Peyer's patch (tissue), 4 donors: ENCODE measurements at places on chromosomes 4 and X.

DNA sequence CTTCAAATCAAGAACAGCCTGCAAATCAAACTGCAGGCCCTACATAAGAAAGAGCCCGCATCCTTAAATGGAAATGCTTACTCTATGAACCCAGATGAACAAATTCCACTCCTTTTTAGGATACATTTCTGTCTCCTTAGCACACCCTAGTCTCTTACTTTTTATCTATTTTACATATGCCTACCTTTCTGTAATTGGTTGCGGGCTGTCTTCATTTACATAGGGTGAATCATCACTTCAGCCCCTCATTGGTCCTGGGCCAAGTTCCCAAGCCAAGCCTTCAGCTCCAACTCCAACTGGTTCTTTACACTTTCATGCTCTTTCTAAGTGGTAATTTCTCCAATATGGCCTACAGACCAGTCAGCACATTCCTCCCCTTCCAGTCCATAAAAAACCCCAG lies 219.3 kb downstream of the TRAM1L1 start:
- DNase-seq: no peak

DNA sequence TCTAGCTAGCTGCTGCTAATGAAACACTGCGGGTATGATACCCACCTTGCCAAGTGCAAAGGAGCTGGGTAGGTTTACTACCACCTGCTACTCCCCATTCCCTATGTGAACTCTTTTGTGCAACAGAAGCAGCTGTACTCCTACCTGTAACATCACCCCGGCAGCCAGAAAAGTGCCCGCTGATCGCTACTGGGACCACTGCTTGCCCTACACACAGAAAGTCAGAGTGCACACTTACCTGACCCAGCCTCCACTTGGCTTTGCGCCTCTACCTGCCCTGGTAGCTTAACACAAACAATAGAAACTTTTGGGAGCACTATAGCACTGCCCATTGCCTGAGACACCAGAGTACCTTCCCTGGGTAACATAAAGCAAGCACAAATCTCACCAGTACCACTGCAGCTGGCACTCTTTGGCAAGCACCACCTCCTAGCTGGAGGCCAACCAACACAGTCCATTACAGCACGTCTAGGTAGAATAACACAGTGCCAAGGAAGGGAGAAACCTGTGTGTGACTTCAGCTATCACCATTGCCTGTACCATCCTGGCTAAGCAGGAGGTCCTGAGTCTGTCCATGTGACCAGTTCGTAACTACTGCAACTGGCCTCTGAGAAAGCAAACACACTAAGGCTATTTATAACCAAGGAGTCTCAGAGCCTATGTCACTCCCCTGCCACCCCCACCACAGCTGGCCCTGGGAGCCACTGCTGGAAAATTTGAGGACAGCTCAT lies 80.1 kb downstream of the CENPC start:
- no peak for DNase-seq

DNA sequence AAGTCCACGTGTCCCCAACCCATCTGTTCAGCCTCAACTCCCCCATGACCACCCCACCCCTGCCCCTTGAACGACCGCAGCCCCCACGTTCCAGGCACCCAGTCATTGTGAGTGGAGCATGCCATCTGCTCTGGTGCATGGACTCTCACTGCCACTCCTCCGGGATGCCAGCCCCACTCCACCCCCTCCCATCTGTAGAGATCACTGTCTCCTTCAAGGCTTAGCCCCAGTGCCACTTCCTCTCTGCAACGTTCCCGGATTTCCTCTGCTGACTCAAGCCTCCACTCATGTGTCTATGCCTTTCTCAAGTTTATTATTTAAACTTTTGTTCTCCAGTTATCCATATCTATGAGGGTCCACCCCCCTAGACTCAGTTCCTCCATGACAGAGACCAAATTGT lies 54.0 kb downstream of the MAML3 start:
- peak; percentile 70 for DNase-seq

GRCh38 chr4:121270389-121270788 lies 106.3 kb upstream of the TNIP3 start:
- no peak for DNase-seq

DNA sequence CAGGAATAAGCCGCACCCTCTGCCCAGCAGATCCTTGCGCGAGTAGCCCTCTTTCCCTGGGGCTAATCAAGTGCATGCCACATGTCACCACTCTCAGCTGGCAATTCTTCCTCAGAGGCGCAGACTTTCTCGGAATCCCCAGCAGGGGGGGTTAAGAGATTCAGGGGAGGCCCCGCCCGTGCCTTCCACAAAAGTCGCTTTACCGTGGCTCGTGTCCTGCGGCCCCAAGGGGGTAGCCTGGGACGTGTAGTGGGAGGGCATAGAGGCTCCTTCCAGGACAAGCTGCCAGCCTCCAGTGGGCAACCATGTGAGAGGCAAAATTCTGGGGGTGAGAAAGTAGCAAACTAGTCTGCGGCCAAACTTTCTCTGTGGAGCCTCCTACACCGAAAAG lies 652 bp downstream of the SRPX start:
- no peak for DNase-seq

DNA sequence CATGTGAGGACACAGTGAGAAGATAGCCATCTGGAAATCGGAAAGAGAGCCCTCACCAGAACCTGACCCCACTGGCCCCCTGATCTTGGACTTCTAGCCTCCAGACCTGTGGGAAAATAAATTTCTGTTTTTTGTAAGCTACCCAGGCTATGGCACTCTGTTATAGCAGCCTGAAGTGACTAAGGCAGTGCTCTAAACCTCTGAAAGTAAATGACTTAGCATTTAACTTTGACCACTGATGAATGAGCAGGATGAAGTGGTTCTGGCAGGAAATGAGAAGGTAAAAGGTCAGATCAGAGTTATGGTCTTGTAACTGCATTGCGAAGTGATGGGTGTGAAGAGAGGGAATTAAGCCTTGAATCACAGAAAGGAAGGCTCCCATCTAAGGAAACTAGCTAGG lies 17.0 kb downstream of the GPAT3 start:
- DNase-seq: peak; percentile 52

- no peak for DNase-seq
These were observed 103.3 kb upstream of the TSPAN7 start for GRCh38 chrX:38458071-38458470.

- DNase-seq: no peak
These were observed 72.6 kb downstream of the FRMPD3 start for GRCh38 chrX:107521877-107522586.

GRCh38 chr4:1200425-1201035 lies 28.1 kb upstream of the SPON2 start:
- DNase-seq: peak; percentile 61

DNA sequence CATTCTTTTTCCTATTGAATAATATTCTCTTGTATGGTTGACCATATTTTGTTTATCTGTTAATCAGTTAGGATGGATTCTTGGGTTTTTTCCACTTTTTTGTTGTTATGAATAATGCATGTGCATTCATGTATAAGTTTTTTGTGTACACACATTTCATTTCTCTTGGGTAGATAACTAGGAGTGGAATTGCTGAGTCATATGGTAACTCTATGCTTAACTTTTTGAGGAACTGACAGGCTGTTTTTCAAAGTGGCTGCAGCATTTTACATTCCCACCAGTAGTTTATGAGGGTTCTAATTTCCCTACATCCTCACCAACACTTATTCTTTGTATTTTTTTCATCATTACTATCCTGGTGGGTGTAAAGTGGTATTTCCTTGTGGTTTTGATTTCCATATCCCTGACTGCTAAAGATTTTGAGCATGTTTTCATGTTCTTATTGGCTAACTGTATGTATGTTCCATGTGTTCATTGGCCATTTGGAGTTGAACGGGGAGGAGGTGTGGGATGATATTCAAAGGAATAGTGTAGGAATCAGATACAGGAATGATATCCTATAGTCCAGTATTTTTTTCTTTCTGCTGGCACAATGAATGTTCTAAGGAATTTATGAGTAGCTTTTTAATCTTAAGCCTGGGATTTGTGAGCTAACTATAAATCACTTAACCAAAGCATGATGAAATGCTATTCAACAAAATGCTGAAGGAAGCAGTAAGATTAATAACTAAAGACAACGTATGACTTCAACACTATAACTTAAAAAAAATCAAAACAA lies 114.3 kb downstream of the AMELX start:
- no peak for DNase-seq

DNA sequence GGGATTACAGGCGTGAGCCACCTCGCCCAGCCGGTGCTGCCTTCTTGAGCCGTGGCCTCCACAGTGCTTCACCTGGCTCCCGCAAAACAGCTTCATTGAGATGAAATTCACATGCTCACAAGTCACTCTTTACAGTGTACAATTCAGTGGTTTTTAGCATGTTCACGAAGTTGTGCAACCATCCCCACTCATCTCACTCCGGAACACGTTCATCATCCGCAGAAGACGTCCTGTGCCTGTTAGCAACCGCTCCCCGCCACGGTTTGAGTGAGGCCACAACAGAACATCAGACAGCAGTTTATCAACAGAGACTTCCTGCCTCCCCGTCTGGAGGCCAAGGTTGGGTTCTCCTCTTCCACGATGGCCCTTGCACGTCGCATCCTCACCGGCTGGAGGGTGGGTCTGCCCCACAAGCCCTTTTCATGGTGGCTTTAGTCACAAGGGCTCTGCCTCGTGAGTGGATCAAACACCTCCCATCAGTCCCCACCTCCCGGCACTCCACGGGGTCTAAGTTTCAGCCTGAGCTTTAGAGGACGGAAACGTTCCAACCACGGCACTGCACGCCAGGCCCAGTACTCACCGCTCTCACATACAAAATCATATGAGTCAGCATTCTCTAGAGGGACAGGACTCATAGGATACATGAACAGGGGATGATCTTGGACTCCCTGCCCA lies 29.6 kb upstream of the SPON2 start:
- peak; percentile 74 for DNase-seq

DNA sequence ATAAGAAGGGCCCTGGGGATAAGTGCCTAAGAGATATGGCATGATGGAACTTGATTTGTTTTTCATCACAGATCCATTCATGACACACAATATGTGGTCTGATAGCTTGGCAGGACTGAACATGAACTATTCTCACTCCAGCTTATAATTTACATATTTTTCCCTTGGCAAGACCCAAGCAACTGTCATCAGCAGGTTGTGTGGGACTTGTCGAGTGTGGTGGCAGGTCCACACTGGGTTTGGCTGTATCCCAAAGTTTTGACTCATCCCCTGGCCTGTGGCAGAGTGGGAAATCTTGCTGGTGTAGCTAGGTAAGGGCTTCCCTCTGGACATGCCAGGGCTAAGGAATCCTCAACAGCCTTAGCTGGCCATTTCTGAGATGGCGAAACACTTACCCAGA lies 81.0 kb upstream of the STIM2 start:
- DNase-seq: no peak

DNA sequence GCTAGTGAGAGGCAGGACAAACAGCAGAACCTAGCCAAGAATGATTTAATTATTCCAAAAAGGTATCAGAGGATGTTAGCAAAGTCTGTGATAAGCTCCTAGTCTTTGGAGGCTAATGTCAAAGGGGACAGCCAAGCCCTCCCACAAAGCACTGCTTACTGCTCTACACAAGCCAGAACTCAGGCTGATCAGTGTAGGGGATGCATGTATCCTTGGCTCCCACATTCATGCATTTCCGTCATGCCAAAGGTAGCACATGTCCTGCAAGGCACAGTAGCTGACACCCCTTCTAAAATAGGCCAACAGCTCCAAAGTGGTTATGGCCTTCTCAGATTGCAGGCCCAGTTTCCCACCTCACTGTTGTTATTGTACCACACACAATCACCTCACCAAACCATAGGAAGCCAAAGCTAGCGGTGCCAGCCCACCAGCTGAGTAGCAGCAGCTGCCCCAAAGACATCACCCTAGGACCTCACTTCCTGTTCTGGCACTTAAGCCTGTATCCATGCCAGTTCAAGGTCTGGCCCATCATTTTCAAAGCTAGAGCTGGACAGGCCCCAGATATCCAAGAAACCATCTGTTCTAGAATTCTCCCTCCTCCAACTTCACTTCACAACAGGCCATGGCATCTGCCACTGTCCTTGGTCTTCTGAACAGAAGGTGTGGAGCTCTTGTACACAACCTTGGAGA lies 40.9 kb downstream of the TSPAN5 start:
- DNase-seq: no peak

GRCh38 chr4:3299976-3300671 lies 7.3 kb downstream of the RGS12 start:
- no peak for DNase-seq

- no peak for DNase-seq
These were observed 172.6 kb downstream of the ACTRT1 start for GRCh38 chrX:127879585-127879984.

DNA sequence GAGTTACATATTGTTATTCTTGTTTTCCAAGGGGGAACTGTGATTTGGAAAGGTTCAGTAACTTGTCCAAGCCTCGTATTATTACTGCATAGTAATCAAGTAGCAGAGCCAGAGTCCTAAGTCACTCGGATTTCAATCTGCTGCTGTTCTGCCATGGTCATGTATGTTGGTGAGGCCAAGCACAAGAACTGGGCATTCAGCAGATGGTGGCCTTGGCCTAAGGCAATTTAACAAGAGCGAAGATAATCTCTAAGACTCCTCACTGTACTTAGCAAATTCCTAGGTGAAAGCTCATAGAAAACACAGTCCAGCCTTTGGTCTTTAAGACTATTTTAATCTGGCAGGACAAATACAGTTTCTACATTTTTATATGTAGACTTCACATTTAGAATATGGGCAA lies 64.8 kb downstream of the NDST3 start:
- DNase-seq: no peak

DNA sequence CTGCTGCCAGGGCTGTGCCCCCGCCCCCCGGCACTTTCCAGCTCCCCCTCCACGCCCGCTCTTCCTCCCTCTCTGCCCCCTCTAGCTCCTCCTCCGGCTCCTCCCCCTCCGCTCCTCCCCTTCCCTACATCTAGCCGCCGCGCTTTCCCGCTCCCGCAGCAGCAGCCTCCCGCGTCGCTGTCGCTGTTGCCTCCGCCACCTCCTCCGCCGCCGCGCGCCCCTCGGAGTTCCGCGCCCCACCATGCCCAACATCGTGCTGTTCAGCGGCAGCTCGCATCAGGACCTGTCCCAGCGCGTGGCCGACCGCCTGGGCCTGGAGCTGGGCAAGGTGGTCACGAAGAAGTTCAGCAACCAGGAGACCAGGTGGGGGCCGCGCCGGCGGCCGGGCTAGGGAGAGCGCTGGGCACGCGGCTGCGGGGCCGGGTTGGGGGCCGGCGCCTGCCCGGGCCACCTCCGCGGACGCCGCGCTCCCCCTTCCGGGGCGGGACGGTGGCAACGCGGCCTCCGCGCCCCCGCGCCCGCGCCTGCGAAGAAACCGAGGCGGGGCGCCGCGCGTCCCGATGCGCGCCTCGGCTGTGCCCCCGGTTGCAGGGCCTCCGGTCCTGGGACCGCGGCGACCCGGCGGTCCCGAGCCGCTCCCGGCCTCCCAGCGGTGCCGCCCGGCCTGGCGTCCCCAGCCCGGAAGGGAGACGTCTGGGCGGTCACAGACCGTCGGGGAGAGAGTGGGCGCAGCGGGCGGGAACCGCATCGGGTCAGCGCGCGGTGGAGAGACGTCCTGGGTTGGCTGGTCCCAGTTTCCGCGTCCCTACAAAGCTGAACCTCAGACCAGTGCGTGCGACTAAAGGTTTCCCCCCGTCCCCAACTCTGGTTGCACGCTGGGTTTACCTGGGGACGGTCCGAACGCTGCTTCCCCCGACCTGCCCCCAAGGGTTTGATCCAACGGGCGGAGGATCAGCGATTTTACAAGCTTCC lies at the start of gene PRPS2:
PRPS2 (plus strand) TSS at position 156 of the 972 bp plus-strand sequence; CDS start at position 242, 86 bp downstream.
- peak; percentile 85 for DNase-seq

GRCh38 chrX:68789966-68790365 lies 38.9 kb upstream of the EFNB1 start:
- DNase-seq: no peak

GRCh38 chr4:22237846-22238494 lies 277.9 kb downstream of the ADGRA3 start:
- peak; percentile 53 for DNase-seq

GRCh38 chr4:150235808-150236271 lies 157.6 kb downstream of the DCLK2 start:
- no peak for DNase-seq

GRCh38 chr4:153541456-153542096 lies 75.4 kb downstream of the TMEM131L start:
- DNase-seq: no peak
